ENCODE measurements at places on chromosomes 7 and 10.

DNA sequence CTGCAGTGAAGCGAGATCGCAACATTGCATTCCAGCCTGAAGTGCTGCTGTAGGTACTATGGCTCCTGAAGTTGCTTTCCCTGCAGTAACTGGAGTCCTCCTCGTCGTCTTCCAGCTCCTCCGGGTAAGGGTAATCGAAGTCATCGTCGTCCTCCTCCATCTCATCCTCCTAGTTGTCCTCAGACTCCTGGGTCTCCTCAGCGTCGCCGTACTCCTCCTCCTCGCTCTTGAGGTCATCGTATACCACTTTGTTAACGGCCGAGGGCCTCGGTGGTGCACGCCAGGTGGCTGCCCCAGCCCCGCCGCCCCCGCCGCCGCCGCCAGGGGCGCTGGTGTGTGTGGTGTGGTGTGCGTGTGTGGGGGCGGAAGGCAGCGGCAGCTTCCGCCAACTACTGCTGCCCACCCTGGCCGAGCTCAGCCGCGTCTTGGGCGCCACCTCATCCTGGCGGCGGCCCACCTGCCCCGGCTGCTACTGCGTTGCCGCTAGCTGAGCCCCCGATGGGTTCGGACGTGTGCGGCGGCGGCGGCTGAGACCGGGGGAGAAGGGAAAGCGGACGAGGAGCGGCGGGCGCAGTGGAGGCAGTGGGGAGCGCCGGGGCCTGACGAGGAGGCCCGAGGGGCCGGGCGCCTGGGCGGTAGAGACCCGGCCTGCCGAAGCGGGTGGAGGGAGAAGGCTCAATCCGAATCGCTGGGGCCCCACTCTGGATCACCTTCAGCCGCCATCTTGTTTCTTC, 11.8 kb upstream of the ACBD5 start:
- DNase-seq, result peak; percentile 66

GRCh38 chr10:124878457-124878739, 63.5 kb upstream of the ZRANB1 start:
- no peak for DNase-seq

GRCh38 chr7:20267482-20267881, 50.3 kb upstream of the MACC1 start:
- DNase-seq, result peak; percentile 61

- no peak for DNase-seq
These were observed 48.4 kb downstream of the TEX36 start for GRCh38 chr10:125634606-125635005.

DNA sequence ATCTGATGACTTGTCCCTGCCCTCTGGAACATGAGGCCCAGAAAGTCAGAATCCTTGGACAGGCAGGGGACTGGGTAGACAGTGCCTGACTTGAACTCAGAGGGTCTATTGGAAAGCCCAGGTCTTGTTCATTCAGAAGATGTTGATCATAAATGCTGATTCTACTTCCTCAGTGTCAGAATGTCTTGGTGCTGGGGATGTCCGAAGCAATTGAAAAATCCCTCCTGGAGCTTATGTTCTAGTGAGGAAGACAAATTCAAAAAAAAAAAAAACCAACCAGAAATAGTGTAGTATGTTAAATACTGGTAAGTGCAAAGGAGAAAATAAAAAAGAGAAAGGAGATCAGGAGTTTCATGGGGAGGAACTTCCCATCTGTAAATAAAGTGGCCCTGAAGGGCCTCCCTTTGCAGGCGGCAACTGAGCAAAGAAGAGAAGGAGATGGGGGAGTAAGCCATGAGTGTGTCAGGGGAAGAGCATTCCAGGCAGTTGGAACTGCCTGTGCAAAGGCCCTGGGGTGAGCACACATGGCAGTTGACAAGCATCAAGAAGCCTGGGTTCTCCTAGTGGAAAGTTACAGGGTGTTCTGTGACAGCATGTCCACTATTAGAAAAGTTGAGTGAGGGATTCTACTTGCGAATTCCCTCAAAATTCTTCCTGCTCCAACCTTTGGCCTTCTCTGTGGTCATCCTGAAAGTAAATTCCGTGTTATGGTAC, 30.7 kb downstream of the TSPAN15 start:
- DNase-seq, result no peak

DNA sequence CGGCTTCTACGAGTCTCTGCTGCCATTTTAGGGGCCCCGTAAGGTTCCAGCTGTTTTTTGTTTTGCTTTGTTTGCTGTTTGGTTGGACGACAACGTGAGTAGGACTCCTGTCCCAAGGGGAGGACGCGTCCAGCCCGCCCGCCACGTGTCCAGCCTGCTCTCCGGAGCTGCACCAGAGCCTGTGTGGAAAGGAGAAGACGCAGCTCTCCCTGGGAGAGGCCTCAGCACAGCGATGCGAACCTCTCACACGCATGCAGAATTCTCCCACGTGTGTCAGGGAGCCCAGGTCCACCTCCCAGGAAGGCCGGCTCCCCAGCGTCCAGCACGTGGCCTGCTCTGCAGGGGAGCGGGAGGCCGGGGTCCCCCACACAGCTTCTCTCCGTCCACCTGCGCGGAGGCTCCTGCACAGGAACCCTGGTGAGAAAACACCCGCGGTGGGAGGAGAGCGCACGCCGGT, 36.4 kb upstream of the DNAJB6 start:
- no peak for DNase-seq

- no peak for DNase-seq
These were observed 2.2 kb downstream of the GLUD1 start for GRCh38 chr10:87092376-87092860.

DNA sequence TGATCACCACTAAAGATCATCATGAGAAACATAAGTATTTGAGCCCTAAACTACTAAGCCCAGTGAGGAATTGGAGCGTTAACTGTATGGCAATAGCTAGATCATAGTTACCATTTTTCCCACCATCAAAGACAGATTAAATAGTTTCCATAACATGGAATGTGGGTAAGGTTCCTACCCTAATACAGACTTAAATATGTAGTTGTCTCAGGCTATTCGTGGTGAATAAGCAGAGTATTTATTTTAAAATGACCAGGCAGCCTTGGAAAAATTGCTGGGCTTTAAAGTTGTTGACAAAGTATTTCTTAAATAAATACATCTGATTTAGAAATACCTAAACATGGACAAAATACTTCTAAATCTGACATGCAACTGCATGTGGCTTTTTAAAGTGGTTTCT, 106.8 kb downstream of the NT5C2 start:
- DNase-seq, result no peak

DNA sequence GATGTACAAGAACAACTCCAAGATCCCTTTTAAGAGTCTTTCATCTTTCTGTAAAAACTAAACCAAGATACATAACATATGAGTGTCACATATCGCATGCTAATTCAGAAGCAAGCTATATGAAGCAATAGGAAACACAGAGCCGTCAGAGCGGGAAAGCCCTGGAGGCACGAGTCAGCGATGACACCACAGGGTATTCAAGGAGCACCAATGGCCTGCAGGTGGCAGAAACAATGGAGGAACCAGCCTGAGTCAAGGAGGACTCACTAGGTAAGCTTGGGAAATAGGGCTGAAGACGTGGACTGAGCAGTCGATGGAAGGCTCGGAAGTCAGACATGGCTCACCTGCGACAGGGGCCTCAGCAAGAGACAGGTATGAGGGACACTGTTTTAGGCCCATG, 214.4 kb downstream of the FAM107B start:
- DNase-seq, result peak; percentile 77

GRCh38 chr7:30584965-30585364, 9.7 kb upstream of the GARS1 start:
- DNase-seq, result no peak

DNA sequence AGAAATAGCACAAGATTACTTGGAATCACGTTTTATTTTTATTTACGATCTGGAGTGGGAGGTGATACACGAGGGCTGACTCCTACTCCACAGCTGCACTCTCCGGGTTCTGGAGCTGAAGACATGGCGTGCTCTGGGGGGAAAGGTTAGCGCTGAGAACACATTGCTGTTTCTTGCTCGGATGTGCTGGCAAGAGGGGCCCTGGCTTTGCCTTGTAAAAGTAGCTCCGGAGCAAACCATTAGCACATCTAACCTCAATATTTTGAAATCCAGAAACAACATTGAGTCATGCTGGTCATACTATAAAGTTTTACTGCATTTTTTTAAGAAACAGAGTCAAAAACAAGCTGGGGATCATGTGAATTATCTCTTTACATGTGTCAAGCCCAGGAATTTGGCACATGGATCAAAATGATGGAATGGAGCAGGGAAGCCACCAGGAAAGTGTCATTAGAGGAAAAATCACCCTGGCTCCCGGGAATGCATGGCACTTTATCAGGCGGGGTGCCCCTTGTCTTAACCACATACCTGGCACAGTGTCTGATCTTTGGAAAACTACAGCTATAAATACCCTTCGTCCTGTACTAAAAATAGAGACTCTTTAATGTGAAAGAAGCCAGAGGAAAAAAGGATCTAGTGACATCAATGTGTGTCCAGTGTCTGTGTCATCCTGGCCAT, 31.6 kb upstream of the LYZL1 start:
- peak; percentile 33 for DNase-seq

Measured in inflammatory macrophage (primary cell).